ENCODE measurements at places on chromosomes 5 and 9. TPM values are rescaled to one million over a fixed set of nuclear protein-coding genes. Genes with fewer than 3 reads are reported as not detected.

Gene TPRN
- 91.5 TPM for total RNA-seq

Gene FUBP3
- total RNA-seq: 20.7 TPM

Gene MAMDC2
- 7.4 TPM for total RNA-seq

DNA sequence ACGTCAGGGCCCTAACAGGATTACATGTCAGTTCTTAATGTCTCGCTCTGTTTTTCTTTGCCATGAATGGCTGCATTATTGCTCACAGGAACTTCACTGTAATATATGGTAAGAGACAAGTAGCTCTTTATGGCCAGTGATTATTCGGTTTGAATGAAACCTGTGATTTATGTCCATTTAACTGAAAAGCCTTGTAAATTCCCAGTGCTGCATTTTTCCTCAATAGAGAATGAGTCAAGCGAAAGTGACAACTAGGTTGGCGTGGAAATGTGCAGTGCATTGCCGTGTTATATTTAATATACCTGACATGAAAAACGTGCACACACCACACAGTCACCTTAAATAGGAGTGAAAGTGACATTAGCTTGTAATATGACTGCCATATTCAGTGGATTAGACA lies 163.1 kb downstream of the PBX3 start:
- H3K4me1 ChIP-seq: no peaks in the 10 kb centered on the region
- no peak for DNase-seq
- no peak overlapping the region for H3K27ac ChIP-seq
- no peaks in the 10 kb centered on the region for H3K27me3 ChIP-seq

GRCh38 chr9:74630228-74630627 lies 133.1 kb downstream of the RORB start:
- no peaks in the 10 kb centered on the region for H3K4me1 ChIP-seq
- DNase-seq: no peak
- no peak overlapping the region for H3K4me3 ChIP-seq
- no peaks in the 10 kb centered on the region for H3K27me3 ChIP-seq
- H3K36me3 ChIP-seq: no peaks in the 10 kb centered on the region
